ENCODE measurements at places on chromosomes 4 and X.

GRCh38 chrX:12210971-12211370, 72.7 kb downstream of the FRMPD4 start:
- no peak for DNase-seq

- DNase-seq: no peak
Measured at GRCh38 chrX:134604701-134605311, 53.5 kb downstream of the PLAC1 start.

GRCh38 chr4:87624698-87625097, 16.4 kb downstream of the DSPP start:
- DNase-seq: no peak

- no peak for DNase-seq
Measured at GRCh38 chr4:35883108-35883507, 361.2 kb downstream of the ARAP2 start.

- no peak for DNase-seq
Measured at GRCh38 chr4:76233967-76234678, 17.4 kb upstream of the FAM47E start.

DNA sequence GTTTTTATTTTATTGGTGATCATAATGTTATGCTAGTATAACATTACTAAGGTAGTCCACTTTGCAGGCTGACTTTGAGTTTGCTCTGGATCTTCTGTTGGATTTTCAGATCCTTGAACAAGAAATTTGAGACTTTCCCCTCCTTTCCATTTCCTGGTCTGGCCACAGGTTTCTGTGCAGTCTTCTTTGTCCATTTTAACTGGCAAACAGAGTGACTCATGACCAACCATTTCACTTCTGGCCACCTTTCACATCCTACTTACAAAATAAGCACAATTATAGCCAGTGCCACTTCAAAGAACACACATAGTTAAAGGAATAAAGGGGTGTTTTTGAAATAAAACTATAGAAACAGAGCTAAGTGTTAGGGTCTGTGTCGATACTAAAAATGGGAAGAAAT, 8.4 kb downstream of the ANK2 start:
- no peak for DNase-seq

Measured in activated T-cell treated with anti-CD3 and anti-CD28 coated beads for 24 hours (primary cell).